ENCODE measurements at places on chromosomes 1 and 21.
A peak's percentile ranks its signal among the peaks of the same experiment; 100 is the strongest.

- DNase-seq, result no peak
Observed at GRCh38 chr1:227343727-227344551, 25.6 kb upstream of the CDC42BPA start.

GRCh38 chr1:63350320-63350719 is 17.1 kb upstream of the ALG6 start:
- no peak for DNase-seq

DNA sequence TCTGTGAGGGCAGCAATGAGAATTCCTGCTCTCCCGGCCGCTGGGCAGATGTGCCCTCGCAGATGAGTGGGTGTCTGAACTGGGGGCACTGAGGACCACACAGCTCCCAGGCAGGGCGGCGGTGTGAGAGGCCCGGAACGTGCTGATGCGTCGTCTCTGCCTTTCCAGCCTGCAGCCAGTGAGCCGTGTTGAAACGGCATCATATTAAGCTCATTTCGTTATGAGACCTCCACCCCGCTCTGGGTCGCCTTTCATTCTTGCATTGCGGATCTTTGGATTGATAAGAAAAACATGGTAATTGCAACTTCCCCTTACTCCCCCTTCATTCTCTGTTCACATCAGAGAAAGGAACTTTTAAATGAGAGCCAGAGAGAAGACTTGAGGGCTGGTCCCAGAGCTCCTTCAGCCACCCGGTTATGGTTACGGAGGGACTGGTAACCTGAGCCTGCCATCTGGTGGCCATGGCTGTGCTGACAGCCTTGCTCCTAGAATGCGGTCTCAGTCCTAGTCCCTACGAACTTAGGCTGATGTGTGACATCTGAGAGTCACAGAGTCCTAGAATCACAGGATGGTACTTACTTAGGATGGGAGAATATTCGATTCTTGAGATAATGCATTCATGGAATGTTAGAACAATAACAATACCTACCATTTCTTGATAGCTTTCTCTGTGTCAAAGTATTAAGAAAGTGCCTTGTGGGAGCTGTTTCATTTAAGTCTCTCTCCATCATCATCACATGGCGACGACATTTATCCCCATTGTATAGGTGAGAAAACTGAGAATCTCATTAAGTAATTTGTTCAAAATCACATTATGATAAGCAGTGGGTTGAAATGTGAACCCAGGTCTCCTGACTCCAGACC is 271.0 kb downstream of the TRABD2B start:
- peak; percentile 25 for DNase-seq

- no peak for DNase-seq
Observed at GRCh38 chr1:113185463-113186104, 112.6 kb downstream of the LRIG2 start.

- DNase-seq, result no peak
Observed at GRCh38 chr1:116380499-116381242, 7.6 kb downstream of the ATP1A1 start.

- DNase-seq, result no peak
Observed at GRCh38 chr1:29912425-29912824, 676.1 kb downstream of the PTPRU start.

- DNase-seq, result no peak
Observed at GRCh38 chr1:206866062-206866461, 639 bp downstream of the IL20 start.

- no peak for DNase-seq
Observed at GRCh38 chr1:22838965-22839364, 128.3 kb downstream of the EPHB2 start.

DNA sequence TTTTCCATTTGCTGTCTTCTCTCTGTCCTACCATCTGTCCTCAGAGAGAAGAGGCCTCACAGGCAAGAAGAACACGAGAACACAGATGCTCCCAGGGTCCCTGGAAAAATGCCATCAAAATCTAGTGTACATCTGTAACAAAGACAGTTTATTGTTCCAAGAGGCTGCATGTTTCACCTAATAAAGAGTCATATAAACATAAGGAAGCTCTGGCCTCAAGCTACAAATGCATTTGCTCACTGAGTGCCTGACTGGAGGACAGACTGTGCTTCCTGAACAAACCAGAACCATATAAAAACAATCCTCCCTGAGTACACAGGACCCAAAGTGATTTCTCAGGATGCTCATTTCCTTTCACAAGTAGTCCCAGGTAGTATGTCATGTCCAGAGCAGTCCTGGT is 76.3 kb upstream of the SLC44A3 start:
- DNase-seq, result no peak

All from activated naive CD8-positive, alpha-beta T cell treated with anti-CD3 and anti-CD28 coated beads, Interleukin-2, amount 50 U/mL, for 16 hours (primary cell).